ENCODE measurements at places on chromosomes 6 and 20.

DNA sequence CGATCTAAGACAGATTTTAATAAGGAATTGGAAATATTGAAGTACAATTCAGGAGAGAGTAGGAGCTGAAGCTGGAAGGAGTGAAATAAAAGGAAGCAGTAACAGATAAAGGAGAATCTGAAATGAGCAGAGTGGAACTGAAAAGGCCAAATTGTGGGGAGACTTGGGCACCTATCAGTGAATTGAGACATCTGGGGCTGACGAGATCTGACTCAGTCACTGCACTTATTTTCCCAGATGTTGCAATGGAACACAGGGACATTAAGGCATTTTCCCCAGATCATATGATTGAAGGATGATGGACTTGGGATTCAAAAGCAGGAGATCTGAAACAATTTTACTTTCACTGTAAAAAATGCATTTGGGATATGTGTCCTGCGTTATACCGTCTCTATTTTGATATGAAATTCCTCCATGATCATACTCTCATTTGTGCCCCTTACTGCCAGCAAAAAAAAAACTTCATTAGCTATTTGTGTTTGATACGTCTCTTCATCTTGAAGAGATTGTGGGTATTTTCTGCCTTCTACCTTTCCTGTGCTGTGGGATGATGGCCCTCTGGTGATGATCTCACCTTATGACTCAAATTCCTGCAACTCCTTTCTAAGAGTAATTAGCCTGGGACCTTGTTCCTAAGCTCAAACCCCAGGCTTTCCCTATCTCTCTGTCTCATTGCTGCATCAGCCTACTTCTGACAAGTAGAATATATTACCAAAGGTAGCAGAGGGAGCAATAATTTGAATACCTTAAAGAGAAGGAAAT is 278.5 kb upstream of the MAN1A1 start:
- DNase-seq, result no peak

GRCh38 chr20:51185277-51185676 is 162.4 kb upstream of the KCNG1 start:
- no peak for DNase-seq

GRCh38 chr6:139409026-139409425 is 34.6 kb upstream of the CITED2 start:
- DNase-seq, result no peak

DNA sequence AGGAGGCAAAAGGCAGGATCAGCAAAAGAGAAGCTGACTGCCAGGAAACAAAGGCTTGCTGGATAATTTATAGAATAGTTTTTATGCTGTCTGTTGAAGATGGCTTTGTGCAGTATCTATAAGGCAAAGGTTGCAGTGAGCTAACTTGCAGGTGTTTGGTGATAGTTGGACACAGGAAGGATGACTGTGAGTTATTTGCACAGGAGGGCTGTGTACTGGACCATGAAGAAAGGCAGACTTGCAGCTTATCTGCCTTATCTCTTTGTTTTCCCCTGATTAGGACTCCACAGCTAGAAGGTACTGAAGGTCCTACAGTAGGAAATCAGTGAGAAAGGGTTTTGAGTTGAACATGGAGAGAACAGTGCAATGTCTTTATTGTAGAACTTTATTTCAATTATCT is 2.1 kb downstream of the BTN1A1 start:
- no peak for DNase-seq

DNA sequence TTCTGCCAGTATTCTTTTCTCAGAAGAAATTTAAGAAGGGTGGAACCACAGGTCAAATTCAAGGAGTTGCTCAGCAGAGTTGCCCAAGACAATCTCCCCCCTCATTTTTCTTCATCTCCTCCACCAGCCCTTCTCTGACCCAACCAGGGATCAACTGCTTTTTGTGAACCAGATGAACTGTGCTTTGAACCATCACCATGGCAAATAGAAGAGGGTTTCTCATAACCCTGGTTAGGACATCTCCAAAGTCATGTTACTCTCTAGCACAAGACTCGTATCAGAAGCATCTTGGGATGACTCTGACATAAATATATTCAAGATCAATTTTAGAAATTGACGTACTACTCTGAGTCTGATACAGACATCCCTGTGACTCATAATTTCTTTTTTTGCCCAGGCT is 130.7 kb downstream of the ALDH8A1 start:
- no peak for DNase-seq

DNA sequence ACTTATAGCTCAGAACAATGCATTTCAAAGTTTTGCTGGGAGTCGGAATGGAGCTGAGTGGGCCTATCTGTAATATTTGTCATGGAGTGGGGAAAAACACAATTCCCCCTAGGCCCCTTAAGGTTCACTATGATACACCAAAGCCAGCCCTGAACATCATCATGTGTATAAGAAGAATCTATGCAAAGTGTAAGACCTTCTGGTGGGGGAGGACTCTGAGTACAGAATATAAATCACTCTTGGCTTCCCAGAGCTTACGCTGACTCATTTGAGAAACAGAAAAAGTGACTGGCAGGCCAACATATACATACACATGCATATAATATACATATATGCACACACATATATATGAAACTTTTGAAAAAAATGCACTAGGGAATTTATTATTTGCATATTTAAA is 54.1 kb upstream of the UBR2 start:
- no peak for DNase-seq

DNA sequence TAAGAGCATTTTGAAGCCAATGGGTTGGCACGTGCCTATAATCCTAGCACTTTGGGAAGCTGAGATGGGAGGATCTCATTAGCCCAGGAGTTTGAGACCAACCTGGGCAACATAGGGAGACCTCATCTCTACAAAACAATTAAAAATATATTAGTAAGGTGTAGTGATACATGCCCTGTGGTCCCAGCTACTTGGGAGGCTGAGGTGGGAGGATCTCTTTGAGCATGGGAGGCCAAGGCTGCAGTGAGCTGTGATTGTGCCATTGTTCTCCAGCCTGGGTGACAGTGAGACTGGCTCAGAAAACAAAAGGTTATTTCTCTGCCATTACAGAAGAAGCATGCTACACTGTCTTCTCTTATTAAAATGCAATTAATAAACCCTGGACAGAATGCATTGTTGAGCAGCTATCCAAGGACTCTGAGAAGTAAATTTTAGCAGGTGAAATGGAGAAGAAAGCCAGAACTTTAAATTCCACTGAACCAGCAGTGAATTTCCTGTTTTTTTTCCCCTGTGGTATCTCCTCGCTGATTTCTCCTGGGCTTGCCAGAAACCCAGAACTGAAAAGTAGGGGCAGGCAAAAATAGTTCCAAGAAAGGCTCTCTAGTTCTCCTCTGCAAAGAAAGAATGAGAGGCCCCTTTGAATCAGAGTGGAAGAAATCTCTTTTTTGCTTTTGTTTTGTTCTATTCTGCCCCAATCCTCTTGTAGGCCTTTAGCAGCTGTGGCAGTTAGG is 8.4 kb downstream of the AMD1 start:
- DNase-seq, result no peak

DNA sequence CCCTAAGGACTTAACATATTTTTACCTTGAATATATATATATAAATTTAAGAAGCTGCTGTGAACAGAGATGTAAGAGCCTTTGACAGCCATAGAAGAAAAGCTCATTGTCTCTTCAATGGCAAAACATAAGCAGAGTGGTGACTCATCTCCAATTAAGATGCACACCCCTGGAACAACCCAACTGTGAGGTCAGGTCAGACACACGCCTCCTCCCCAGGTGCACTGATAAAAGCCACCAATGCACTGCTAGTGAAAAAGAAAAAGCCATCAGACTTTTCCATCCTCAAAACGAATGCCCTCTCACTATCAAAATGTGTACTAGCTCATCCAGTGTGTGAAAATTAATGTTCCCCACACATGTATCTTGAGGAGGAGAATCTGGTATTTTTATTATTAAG is 100.1 kb downstream of the SMLR1 start:
- DNase-seq, result no peak

- DNase-seq, result no peak
Measured at GRCh38 chr6:169427856-169428255, 174.2 kb upstream of the THBS2 start.

DNA sequence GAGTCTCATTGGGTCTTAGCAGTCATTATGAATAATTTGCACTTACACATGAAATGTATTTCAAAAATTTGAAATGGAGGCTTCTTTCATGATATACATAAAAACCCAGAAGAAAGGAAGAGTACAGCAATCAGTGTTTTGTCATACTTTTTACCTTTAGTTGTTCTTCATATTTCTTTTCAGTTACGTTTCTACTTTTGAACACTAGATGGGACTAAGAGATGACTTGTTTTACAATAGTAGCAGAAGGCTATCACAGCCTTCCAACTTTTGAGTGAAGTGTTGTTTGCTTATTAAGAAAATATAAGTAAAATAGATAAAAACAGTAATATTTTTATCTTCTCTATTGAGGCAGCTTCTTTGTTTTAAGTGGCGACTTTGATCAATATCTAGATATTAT is 58.1 kb downstream of the L3MBTL3 start:
- DNase-seq, result no peak

GRCh38 chr6:168384045-168385036 is 56.6 kb upstream of the SMOC2 start:
- DNase-seq, result no peak

DNA sequence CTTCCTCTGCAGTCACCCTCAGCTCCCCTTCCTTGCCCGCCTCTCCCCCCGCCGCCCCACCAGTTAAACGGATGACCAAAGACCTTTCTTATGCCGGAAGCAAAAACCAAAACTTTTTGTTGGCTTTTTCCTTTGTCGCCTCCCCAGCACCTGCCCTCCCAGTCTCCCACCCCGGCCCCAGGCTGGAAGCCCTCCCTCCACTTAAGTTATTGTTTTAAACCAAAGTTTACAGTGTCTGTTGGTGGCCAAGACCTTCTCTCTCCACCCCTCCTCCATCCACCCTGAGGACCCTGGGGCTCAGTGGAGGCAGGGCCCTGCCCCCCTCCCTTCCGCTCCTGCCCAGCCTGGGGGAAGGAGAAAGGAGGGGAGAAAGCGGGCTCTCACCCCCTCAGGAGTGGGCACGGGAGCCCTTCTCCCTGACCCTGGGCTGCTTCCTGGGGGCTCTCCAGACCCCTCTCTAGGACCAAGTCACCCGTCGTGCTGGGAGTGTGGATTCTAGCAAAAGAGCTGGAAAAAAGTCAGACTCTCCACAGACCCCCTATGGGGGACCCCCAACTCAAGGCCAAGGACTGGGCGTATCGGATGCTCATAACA is 38.3 kb upstream of the MDFI start:
- DNase-seq, result no peak

GRCh38 chr6:23890543-23891227 is 235.3 kb upstream of the NRSN1 start:
- no peak for DNase-seq

DNA sequence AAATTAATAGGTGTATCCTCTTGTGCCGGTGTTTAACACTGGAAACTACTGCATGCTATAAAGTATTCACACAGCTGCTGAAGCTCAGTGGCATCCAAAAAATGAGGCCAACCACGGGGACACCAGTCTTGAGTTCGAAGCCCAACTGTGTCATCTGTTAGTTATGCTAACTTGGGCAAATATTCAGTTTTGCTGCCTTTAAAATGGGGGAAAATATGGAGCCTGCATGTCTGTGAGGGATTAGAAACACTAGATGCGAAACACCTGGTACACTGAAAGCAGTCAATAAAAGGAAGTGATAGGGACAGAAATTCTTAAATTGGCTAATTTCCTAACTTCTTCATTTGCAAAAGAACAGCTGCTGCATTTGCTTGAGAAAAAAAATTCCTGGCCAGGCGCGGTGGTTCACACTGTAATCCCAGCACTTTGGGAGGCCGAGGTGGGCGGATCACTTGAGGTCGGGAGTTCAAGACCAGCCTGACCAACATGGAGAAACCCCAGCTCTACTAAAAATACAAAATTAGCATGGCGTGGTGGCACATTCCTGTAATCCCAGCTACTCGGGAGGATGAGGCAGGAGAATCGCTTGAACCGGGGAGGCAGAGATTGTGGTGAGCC is 36.6 kb upstream of the MLIP start:
- DNase-seq, result no peak

- DNase-seq, result peak; percentile 7
Measured at GRCh38 chr6:22028403-22029090, 268.3 kb downstream of the PRL start.

GRCh38 chr6:161228921-161229591 is 44.8 kb downstream of the AGPAT4 start:
- no peak for DNase-seq

- no peak for DNase-seq
Measured at GRCh38 chr6:157493576-157493975, 112.6 kb downstream of the ZDHHC14 start.

- DNase-seq, result no peak
Measured at GRCh38 chr6:19691465-19692167, 145.6 kb upstream of the ID4 start.

GRCh38 chr6:130602151-130602770 is 224.9 kb upstream of the SMLR1 start:
- DNase-seq, result peak; percentile 98

DNA sequence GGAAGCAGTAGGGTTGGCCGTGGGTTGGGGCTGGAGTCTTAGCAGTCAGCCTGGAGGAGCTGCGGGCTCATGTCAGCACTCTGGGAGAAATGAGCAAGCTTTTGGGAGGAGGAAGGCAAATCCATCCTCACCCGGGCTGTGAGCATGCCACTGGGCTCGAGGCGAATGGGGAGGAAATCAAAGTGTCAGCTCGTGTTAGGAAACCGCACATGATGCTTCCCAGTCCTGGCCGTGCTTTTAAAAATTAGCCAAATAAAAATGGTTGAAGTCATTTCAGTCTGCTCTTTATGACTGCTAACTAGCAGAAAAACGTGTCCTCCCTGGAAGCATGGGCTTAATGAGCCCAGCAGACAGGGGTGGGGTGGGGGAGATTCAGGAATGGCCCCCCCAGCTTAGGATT is 98.1 kb downstream of the NFATC2 start:
- no peak for DNase-seq

DNA sequence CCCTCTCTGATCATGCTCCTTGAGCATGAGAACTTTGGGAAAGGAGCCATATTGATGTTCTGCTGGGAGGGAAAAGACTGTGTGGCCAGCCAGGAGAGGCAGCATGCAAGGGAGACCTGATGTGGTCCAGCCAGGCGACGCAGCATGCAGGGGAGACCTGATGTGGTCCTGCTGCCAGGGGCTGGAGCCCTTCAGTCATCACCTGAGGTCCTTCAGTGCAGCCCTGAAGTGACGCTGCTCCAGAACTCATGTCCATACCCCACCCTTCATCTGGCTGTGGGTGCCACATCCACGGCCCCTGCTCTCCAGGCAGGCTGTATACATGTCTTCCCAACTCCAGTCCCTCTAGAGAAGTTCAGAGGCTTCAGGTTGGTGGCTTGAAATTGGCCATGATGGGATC is 134.4 kb downstream of the ERMARD start:
- no peak for DNase-seq

- DNase-seq, result peak; percentile 80
Measured at GRCh38 chr6:14910692-14911547, 334.9 kb upstream of the JARID2 start.

- no peak for DNase-seq
Measured at GRCh38 chr6:84522135-84522549, 242.3 kb downstream of the TBX18 start.

GRCh38 chr20:63937596-63937995 is 18.6 kb downstream of the UCKL1 start:
- DNase-seq, result no peak

All from bone marrow (tissue), 2 donors.